ENCODE measurements at places on chromosomes 1 and 21. TPM values are rescaled to one million over a fixed set of nuclear protein-coding genes. Genes with fewer than 3 reads are reported as not detected.
A peak's percentile ranks its signal among the peaks of the same experiment; 100 is the strongest.

DNA sequence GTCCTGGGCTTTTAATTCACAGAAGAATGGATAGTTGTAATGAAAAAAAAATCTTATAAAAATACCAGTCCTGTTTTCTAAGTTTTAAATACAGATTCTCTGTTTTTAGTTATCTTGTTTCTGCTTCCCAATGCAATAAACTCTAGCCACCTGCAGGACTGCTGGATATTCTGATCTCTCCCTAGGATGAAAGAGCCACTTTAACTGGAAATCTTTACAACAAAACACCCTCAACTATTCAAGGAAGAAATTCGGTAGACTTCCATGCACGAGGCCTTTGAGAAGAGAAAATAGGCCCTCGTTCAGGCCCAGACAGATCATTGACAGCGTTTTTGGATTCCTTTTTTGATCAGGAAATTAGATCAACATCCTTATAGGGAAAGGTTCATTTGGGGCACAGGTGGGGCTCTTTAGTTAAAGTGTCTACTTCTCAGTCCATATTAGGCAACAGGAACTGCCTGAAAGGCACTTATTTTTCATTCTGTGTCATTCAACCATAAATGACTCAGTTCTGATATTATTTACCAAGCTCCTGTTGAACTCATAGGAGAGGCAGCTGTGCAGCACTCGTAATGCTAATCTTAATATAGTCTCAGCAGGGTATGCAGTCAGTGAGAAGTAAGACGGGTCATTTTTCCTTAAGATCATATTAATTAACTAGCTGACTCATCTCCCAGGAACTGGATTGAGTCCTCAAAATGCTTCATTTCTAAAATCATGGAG lies 71.1 kb upstream of the ERRFI1 start:
- DNase-seq, result peak; percentile 53

- DNase-seq, result no peak
Measured at GRCh38 chr1:60589916-60590315, 492.4 kb upstream of the NFIA start.

GRCh38 chr1:5970610-5971273 lies 21.5 kb downstream of the NPHP4 start:
- no peak for DNase-seq

- peak; percentile 63 for DNase-seq
Measured at GRCh38 chr1:89041119-89041641, 18.5 kb upstream of the GBP3 start.

PRR9 gene
- total RNA-seq, result not detected

DNA sequence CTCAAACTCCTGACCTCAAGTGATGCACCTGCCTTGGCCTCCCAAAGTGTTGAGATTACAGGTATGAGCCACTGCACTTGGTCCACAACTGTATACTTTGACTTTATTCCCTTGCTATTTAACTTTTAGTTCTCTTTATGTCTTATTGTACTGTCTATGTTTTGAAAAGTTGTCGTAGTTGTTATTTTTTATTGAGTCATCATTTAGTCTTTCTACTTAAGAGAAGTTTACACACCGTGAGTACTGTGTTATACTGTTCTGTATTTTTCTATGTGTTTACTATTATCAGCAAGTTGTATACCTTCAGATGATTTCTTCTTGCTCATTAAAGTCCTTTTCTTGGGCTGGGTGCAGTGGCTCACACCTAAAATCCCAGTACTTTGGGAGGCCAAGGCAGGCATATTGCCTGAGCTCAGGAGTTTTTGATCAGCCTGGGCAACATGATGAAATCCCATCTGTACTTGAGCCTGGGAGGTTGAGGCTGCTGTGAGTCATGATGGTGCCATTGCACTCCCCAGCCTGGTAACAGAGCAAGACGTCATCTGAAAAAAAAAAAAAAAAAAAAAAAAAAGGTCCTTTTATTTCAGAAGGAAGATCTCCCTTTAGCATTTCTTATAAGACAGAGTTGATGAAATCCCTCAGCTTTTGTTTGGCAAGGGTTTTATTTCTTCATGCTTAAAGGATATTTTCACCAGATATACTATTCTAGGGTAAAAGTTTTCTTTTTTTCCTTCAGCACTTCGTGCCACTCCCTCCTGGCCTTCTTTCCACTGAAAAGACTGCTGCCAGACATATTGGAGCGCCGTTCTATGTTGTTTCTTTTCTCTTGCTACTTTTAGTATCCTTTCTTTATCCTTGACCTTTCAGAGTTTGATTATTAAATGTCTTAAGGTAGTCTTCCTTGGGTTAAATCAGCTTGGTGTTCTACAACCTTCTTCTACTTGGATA lies 47.6 kb downstream of the TNFSF18 start:
- no peak for DNase-seq

GPR25 gene
- total RNA-seq, result not detected

ALX3 gene
- not detected for total RNA-seq

GRCh38 chr1:41673378-41673777 lies 188.9 kb upstream of the EDN2 start:
- DNase-seq, result peak; percentile 78

- no peak for DNase-seq
Measured at GRCh38 chr1:94067196-94067595, 53.8 kb downstream of the ABCA4 start.

- no peak for DNase-seq
Measured at GRCh38 chr1:37537378-37537777, 16.7 kb downstream of the SNIP1 start.

DNA sequence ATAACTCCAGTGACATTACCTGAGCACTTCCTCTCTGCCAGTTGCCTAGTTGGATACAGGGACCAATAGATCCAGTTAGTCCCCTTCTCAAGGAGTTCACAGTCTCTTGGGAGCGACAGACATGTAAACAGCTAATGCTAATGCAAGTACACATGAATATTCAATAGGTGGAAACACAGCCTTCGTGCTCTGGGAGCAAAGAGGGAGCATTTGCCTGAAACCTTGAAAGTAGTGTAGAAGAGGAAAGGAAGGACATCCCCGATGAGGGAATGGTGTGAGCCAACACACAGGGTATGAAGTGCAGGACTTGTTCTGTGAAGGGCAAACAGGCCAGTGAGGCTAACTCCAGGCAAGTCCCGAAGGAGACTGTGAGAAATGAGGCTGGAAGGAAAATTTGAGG lies 3.8 kb upstream of the TMEM222 start:
- DNase-seq, result no peak

- DNase-seq, result no peak
Measured at GRCh38 chr21:18253221-18253620, 8.6 kb downstream of the CHODL start.

- no peak for DNase-seq
Measured at GRCh38 chr21:36265431-36265830, 54.6 kb upstream of the MORC3 start.

DNA sequence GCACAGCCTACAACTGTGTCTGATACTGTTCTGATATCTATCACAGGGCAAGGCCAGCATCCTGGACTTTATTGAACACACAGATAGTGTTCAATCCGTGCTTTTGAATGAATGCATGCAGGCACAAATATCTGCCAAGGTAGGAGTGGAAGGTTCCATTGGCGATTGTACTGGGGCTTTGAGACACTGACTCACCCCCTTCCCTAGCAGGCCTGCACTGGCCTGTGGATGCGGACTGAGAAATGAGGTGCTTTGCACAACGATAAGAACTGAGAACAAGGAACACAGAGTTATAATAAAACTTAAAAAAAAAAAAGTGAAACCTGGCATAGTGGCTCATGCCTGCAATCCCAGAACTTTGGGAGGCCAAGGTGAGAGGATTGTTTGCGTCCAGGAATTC lies 62.4 kb upstream of the NGF start:
- DNase-seq, result no peak

GRCh38 chr1:39491146-39491921 lies at the start of gene BMP8A:
TSS of gene BMP8A (plus strand) at chr1:39491636. CDS start at chr1:39491992, 356 bp downstream.
- peak; percentile 63 for DNase-seq

- peak; percentile 80 for DNase-seq
Measured at GRCh38 chr21:44920694-44921604, at the start of gene ITGB2. TSS of gene ITGB2 (minus strand) at chr21:44920899. CDS start at chr21:44910782, 10,117 bp downstream.

- DNase-seq, result no peak
Measured at GRCh38 chr21:15774590-15774989, 44.8 kb downstream of the USP25 start.

- peak; percentile 93 for DNase-seq
Measured at GRCh38 chr1:110634455-110635311, 28.5 kb upstream of the KCNA2 start.

RNU1-4 gene
- 1,341 TPM for total RNA-seq

DNA sequence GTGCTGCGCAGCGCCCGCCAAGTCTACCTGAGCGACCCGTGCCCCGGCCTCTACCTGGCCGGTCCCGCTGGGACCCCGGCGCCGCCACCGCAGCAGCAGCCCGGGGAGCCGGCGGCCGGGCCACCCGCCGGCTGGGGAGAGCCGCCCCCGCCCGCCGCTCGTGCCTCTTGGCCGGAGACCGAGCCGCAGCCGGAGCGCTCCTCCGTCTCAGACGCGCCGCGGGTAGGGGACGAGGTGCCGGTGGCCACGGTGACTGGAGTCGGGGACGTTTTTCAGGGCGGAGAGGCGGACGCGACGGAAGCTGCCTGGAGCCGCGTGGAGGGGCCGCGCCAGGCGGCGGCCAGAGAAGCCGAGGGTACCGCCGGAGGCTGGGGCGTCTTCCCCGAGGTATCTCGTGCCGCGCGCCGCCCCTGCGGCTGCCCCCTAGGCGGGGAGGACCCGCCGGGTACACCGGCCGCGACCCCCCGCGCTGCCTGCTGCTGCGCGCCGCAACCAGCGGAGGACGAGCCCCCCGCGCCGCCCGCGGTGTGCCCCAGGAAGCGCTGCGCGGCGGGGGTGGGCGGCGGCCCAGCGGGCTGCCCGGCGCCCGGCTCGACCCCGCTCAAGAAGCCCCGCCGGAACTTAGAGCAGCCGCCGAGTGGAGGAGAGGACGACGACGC lies 646 bp downstream of the IER5 start:
- DNase-seq, result peak; percentile 34

OR2T29 gene
- total RNA-seq, result not detected

DNA sequence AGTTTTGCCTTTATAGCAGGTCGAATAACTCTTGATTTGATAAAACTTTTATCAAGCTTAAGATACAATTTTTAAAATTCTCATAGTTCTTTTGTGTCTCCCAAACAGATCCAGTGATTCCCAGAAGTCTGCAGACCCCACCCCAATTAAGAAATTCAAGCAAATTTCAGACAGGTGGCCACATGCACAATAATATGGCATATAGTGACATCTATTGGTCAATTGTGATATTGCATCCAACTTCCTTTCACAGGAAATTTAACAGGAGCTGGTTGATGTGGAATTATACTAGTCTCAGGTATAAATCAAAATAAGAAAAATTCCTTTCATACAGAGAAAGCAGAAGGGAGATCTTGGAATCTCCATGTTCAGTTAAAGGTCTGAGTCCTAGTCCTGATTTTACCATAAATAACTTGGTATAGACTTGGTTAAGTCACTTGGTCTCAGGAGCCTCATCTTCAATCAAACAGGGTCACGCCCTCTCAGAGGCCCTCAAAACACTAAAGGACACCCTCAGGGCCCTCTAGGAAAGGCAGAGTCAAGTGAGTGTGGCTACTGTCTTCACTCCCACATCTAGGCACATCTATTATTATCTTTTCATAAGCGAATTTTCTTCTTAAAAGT lies 24.1 kb downstream of the PIGM start:
- DNase-seq, result no peak

DNA sequence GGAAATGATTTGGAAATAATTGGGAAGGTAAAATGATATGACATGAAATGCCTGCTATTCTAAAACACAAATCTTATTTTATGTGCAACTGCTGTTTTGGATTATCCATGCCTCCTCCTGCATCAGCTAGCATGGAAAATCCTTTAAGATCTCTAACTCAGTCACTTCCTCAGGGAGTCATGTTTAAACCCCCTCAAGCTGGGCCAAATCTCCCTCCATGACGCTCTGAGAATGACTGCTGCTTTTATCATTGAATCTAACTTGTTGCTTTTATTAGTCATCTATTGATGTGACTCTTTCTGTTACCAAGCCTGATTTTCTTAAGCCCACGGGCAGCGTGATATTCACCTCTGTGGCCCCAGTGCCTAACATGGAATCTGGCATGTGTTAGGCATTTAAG lies 324.8 kb downstream of the DISC1 start:
- no peak for DNase-seq

SELL gene
- 362 TPM for total RNA-seq

- no peak for DNase-seq
Measured at GRCh38 chr1:55045430-55045829, 6.1 kb downstream of the PCSK9 start.

- DNase-seq, result no peak
Measured at GRCh38 chr1:185672719-185673360, 61.4 kb upstream of the HMCN1 start.

- no peak for DNase-seq
Measured at GRCh38 chr1:183039330-183039729, 16.1 kb downstream of the LAMC1 start.

DNA sequence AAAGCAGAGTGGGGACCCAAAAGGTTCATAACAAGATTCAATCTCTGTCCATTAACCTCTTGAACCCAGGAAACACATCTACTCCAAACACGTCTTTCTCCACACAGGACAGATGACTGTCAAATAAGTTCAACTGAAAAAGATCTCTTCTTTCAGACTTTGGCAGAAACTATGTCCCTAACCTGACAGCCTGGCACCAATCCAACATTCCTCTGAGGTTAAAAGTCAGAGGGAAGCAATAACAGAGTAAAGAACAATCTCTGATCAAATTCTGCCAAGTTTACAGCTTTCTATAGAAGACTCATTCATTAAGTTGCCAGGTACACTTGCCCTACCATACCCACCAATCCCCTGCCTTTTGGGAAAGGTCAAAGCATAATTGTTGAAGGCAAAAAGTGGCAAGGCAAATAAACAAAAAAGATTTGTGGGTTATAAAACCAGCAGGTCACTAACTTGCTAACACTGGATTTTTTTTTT lies 31.9 kb downstream of the OTUD7B start:
- DNase-seq, result no peak

FAM76A gene
- 8.4 TPM for total RNA-seq

DNA sequence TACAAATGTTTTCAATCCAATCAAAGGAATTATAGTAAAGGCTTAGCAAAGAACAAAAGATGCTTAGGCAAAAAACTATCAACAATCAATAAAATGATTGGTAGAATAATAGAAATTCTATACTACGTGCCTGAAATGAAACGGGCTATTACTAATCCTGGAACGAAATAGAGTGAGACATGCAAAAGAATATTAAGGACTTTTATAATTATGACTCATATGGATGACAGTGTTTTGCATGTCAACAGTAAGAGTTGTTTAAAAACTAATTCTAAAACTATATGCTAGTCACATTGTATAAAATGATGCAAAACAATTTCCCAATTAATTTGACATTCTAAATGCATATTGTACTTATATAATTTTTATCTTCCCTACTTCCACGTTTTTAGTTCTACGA lies 35.6 kb downstream of the LRRIQ3 start:
- DNase-seq, result no peak

GRCh38 chr1:223667484-223668182 lies 2.1 kb upstream of the CAPN8 start:
- DNase-seq, result no peak

NR5A2 gene
- total RNA-seq, result not detected

DNA sequence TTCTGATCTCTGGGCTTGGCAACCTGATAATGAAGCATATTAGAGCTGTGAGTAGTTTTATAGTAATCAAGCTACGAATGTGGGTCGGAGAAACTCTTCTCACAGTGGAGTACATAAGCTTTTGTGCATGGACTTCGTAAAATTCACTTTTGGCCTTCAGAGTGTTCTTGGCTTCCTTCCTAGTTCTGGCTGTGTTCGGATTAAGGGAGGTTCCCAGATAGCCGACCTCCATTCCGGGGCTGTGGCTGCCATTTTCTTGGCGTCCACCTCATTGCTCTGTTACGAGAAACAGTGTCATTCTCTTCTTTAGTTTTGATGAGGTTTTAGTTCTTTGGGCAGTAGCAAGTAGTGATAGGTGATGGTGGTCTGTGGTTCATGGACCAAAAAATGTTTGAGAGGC lies 26.3 kb downstream of the CAMTA1 start:
- no peak for DNase-seq

RGS7 gene
- total RNA-seq, result not detected

TRIM58 gene
- 0.17 TPM for total RNA-seq

Data from activated naive CD4-positive, alpha-beta T cell treated with anti-CD3 and anti-CD28 coated beads for 36 hours (primary cell).